Stimulated activated CD4-positive, alpha-beta T cell treated with anti-CD3 and anti-CD28 coated beads, Interleukin-12 subunit alpha, Interleukin-12 subunit beta, amount 100 ng/mL, for 4 hours (primary cell): ENCODE measurements at places on chromosomes 11 and 22.

GRCh38 chr22:22429369-22430108 is 79.0 kb downstream of the ZNF280B start:
- no peak for DNase-seq

GRCh38 chr11:115208808-115209259 is 295.4 kb downstream of the CADM1 start:
- no peak for DNase-seq

GRCh38 chr22:25956801-25957200 is 212.5 kb upstream of the SEZ6L start:
- no peak for DNase-seq

GRCh38 chr11:61832754-61833153 is 4.7 kb downstream of the FADS2 start:
- no peak for DNase-seq

GRCh38 chr11:67498544-67498972 is 6.6 kb downstream of the PITPNM1 start:
- DNase-seq, result no peak

DNA sequence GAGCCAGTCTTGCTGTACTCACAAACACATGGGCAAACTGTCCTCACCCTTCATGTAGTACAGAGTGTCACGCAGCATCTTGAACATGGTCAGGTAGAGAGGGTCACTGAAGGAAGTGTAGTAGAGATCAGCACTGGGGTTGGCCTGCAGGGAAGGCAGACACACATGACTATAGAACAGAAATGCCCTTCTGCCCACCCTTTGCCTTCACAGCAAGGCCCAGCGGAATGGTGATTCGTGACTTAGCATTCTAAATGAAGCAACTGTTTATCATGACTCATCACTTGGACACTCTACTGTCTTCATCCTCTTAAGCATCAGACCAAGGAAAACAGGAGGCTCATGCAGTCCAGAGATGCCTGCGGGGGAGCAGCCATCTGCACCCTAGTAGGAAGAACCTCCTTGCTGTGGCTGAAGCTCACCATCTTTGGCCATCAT is 33.4 kb downstream of the SERPIND1 start:
- DNase-seq, result no peak

DNA sequence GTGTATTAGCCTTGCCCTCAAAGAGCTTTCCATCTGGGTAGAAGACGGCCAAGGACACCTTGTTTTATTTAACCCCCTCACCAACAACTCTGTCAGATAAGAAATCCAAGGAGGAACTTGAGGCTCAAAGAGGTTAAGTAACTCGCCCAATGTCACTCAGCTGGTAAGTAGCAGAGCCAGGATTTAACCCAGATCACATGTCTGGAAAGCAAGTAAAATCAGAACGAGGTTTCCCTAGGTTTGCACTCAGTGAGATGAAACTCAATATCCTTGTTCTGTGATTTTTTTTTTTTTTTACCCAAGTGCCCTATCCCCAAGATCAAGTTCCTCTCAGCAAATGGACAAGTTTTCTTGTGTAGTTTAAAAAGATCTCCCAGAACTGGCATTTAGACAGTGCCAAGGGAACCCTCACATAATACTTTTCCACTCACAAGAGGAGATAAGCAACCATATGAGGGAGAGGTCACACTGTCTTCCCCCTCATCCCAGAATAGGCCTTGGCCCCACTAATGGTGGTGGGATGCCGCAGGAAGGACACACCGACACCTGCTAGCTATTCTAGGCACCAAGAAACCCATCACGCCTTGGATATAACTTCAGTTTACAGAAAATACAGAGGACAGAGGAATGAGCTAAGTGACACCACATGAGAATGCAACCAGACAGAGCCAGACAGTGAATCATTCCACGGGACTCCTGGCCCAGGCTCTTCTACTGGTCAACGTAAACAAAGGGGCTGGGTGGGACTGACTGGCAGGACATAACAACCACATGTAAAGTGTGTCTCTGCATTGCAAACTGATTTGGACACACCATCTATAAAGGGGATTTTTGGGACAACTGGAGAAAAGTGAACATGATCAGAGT is 8.6 kb upstream of the ARAP1 start:
- DNase-seq, result no peak

DNA sequence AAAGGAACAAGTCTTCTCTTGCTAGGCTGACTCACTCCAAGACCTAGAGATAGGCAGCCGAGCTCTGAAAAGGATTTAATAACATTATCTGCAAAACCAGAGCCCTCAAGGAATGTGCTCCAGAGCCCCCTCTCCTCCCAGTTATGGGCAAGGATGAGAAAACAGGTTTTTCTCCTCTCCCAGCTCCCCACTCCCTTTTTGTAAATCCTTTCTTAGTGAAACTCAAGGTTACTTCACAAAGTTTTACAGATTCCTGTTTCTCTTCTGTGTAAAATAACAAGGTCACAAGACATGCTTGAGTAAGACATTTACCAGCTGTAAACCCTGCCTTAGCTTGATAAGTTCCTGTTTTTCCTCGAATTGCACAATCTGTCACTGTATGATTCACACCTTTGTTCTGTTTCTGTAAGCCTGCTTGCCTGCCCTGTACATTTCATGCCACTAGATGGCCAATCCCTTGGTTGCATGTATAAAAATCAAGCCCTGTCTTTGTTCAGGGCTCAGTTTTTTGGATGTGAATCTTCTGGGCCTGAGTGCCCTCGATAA is 489.4 kb downstream of the KCNA4 start:
- no peak for DNase-seq

- no peak for DNase-seq
Measured at GRCh38 chr11:13008061-13008435, 1.1 kb upstream of the RASSF10 start.

DNA sequence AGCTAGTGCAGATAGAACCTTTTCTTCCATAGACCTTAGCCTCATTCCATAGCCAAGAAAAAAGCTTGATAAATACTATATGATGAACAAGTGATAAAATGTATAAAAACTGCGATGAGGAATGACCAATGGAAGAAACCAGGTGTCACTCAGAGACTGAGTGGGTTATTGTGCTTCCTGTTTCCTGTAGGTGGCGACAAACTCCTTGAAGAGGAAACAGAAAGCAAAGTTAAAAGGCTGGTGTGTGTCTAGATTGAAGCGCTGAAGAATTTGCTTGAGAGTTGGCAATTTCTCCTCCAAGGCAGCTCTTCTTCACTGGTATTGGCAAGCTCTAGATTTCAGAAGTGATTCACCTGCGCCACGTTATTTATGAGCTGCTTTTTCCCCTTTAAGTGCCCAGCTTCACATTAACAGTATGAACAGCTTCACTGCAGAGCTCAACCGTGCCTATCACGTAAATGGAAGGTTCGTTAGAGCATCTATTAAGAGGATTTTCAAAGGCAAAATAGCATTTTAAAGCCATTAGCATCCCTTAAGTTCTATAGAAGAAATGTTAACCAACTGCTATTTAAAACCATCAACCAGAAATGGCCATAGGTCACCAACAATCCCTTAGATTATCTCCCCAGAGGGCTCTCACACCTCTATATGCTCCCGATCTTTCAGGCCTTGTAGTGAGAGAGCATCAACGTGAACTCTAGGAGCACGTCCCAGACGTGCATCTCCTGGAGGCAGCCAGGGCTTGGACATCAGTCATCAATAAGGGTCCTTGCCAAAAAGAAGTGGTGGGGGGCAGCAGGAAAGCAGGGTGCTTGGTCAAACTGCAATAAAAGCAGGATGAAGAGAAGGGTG is 179.4 kb downstream of the CADM1 start:
- no peak for DNase-seq

DNA sequence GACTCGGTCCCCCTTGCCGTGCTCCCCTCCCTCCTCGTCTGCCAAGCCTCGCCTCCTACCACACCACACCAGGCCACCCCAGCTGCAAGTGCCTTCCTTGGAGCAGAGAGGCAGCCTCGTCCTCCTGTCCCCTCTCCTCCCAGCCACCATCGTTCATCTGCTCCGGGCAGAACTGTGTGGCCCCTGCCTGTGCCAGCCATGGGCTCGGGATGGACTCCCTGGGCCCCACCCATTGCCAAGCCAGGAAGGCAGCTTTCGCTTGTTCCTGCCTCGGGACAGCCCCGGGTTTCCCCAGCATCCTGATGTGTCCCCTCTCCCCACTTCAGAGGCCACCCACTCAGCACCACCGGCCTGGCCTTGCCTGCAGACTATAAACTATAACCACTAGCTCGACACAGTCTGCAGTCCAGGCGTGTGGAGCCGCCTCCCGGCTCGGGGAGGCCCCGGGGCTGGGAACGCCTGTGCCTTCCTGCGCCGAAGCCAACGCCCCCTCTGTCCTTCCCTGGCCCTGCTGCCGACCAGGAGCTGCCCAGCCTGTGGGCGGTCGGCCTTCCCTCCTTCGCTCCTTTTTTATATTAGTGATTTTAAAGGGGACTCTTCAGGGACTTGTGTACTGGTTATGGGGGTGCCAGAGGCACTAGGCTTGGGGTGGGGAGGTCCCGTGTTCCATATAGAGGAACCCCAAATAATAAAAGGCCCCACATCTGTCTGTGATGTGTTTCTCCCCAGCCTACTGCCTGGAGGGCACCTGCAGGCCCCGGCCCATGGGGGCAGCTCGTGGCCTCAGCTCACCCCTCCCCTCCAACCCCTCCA is 29.8 kb downstream of the CAPN1 start:
- no peak for DNase-seq

DNA sequence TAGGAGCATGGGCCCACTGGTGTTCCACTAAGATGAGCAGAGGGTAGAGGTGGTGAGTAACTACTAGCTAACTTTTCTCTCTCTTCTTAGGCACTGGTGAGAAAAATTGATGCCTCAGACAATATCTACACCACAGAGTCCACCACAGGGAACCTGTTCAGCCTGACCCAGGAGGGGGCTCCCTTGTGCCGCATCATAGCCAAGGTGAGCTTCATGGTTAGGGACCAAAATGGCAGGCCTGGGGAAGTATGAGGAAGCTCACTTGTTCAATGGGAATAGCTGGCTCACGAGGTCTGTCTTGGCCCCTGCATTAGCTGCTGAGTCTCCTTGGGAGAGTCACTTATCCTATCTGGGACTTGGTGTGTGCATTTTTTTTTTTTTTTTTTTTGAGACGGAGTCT is 75.9 kb downstream of the INSC start:
- DNase-seq, result no peak

- peak; percentile 99 for DNase-seq
Measured at GRCh38 chr11:62601372-62602140, at the start of gene MTA2. TSS of gene MTA2 (minus strand) at chr11:62601865. CDS start at chr11:62601450, 415 bp downstream.

DNA sequence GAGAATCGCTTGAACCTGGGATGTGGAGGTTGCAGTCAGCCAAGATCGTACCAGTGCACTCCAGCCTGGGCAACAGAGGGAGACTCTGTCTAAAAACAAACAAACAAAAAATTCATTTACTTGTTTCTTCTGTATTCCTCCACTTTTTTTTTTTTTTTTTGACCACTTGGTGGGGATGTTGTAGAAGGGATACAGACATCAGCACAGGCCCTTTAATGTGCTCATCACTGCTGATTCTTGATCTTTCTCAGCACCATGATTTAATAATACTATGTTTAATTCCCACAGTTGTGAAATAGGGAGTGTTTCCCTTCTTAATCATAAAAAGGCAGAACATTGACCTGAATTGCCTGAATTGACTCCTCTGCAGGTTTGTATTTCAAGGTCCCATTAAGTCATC is 4.5 kb downstream of the TTC9C start:
- DNase-seq, result no peak

DNA sequence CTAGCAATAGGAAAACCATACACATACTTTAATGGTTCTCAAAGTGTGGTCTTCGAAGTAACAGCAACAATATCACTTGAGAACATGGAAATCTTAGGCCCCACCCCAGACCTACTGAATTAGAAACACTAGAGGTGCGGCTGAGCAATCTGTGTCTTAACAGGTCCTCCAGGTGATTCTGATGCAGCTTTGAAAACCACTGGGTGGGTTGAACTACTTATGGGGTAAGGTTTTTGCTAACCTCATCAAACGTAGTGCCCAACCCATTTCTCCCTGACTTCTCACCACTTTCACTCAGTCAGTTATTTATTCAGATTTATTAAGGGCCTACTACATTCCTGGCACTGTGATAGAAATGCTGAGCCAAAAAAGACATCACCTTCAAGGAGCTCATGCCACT is 3.7 kb downstream of the MPZL2 start:
- DNase-seq, result no peak

GRCh38 chr11:117394221-117394925 is 66.7 kb downstream of the CEP164 start:
- DNase-seq, result no peak

- DNase-seq, result no peak
Measured at GRCh38 chr22:23565305-23565914, 14.7 kb downstream of the IGLL1 start.

DNA sequence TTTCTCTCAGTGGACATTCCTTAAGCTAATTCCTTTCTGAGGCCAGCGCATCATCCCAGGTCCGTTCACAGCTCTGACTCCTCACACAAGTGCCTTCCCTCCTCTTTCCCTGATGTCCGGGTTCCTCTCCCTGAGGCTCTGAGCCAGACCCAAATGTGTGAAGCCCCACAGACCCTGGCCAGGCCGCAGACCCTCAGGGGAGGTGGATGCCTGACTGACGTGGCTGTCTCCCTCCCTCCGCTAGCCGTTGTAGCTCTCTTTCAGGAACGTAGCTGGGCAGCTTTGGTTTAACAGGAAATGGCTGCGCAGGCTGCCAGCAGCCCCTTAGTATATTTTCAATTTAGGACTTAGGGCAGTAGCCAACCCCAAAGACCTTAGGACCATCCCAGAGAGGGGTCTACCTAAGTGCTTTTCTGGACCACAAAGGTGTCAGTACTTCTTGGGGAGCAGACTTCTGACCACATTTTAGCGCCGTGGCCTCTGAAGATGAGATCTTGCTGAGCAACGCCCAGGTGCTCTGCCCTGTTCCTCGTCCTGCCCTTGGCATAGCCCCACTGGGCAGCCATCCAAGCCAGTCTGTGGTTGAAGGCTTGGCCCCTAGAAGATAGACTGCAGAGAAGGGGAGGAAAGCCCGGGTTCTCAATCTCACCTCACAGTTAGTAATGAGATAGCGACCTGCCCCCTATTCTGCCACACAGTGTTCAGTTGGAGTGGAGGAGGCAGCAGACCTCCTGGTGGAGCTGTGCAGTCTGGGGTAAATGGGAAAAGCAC is 27.0 kb downstream of the MYBPC3 start:
- no peak for DNase-seq

- DNase-seq, result no peak
Measured at GRCh38 chr11:121241343-121242211, 51.0 kb upstream of the SC5D start.

- DNase-seq, result no peak
Measured at GRCh38 chr11:17473071-17473744, 3.4 kb downstream of the ABCC8 start.

- no peak for DNase-seq
Measured at GRCh38 chr11:7677796-7678201, 4.5 kb upstream of the CYB5R2 start.

DNA sequence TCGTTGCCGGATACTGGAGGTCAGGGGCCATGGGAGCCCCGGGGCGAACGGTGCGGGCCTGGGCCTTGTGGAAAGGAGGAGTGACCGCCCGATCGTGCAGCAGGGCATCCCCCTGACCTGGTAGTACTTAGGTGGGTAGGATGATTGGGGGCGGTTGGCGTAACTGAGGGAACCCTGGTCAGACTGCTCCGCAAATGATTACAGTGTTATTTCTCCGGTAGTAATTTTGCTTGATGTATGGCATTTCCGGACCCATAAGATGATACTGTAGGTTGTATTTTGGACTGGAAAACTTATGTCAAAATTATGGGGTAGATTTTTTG is 762 bp downstream of the MTMR3 start:
- no peak for DNase-seq
